ENCODE measurements at places on chromosomes 11 and 22.

DNA sequence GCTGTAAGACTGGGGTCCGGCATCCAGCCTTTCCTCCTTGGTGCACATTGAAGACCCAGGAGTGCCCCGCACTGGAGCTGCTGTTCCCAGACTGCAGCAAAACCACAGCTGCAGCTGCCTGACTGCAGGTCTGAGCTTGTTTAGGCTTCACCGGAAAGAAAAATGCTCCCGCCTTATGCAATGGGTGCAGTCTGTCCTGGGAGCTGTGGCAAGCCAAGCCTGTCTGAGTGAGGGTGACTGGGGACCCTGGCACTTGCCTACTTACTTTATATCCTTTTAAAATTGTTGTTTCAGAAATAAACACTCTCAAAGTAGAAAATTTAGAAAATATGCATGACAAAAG, 23.3 kb upstream of the CD44 start:
- DNase-seq: no peak

GRCh38 chr22:38163844-38164550, 17.6 kb downstream of the PLA2G6 start:
- no peak for DNase-seq

GRCh38 chr11:134366254-134366653, 34.5 kb downstream of the GLB1L2 start:
- DNase-seq: no peak

DNA sequence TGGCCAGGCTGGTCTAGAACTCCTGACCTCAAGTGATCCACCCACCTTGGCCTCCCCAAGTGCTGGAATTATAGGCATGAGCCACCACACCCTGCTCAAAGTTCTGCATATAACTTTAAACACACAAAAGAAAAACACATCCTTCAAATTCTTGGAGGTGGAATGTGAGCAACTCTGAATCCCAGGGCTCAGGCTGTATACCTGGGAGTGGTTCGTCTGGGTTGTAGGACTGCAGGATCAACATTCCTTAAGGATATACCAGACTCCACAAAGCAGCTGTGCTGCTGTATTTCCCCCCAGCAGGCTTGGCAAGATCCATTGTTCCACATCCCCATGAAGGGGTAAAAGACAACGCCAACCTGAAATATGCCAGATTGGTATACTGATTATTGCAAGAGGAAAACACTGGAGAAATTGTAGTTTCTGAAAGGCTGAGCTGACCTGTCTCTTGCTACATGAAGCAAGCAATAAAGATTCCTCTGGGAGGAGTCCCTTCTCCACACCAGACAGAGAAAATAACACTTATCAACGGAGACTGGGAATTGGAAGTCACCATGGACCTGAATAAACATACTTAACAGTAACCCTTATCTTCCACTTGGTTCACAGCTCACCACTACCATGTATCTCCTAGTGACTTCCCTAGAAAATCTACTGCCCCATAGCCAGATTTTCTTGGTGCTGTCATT, 12.2 kb upstream of the RPS3 start:
- DNase-seq: no peak

GRCh38 chr11:85813721-85814120, 2.8 kb upstream of the SYTL2 start:
- no peak for DNase-seq

DNA sequence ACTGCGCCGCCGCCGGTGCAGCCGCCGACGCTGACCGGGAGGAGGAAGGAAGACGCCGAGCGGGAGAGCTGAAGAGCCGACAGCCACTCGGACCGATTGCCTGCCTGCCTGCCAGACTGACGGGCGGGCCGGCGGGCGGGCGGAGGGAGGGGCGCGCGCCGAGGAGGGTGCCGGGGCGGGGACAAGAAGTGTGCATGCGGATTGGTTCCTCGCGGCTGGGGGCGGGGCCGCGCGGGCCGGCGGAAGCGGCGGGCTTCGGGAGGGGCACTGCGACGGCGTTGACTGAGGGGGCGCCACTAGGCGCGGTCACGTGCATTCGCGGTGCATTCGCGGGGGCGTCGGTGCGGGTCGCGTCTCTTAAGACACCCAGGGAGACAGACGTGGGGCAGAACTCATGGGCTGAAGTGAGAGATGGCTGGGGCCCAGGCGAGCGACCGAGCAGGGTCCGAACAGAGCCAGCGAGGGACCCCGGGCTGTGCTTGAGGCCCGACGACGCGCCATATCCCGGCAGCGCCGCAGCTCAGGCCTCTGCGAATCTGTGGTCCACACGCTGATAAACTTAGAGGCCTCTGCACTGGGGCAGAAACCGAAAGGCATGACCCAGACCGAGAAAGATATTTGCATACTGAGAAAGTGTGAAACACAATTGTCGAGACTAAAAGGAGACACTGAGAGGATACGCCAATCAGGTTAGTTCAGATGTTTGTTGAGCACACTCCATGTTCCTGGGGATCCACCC, at the start of gene MAPK1:
Gene MAPK1, minus strand, starts transcription at position 118 of the 739 bp plus-strand sequence. CDS start 205 bp downstream, outside the sequence.
- peak; percentile 92 for DNase-seq

DNA sequence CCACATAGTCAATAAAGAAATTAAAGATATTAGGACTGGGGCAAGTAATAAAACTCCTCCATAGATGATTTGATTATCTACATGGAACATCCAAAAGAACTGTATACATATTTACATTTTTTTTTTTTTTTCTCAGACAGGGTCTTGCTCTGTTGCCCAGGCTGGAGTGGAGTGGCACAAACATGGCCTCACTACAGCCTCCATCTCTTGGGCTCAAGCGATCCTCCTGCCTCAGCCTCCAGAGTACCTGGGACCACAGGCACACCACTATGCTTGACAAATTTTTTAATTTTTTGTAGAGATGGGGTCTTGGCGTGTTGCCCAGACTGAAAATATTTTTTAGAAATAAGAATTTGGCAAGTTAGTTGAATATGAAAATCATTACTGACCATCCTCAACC, 24.7 kb downstream of the REXO2 start:
- DNase-seq: no peak

Measured in CD4-positive, alpha-beta T cell treated with Interleukin-15 for 4 hours (primary cell).